PC-9 (cell line): ENCODE measurements at places on chromosomes 6 and 20. TPM values are rescaled to one million over a fixed set of nuclear protein-coding genes. Genes with fewer than 3 reads are reported as not detected.

- H3K4me1 ChIP-seq, result peaks cover 14% of the 10 kb centered on the region
- no peaks in the 10 kb centered on the region for H3K27me3 ChIP-seq
- H3K27ac ChIP-seq, result no peak overlapping the region
- H3K4me3 ChIP-seq, result no peak overlapping the region
- DNase-seq, result no peak
- no peaks in the 10 kb centered on the region for H3K36me3 ChIP-seq
These were observed 34.4 kb upstream of the ZNF184 start for GRCh38 chr6:27507041-27507956.

- H3K4me3 ChIP-seq, result no peak overlapping the region
- no peak for DNase-seq
- no peak overlapping the region for H3K27ac ChIP-seq
- no peaks in the 10 kb centered on the region for H3K27me3 ChIP-seq
- no peaks in the 10 kb centered on the region for H3K4me1 ChIP-seq
These were observed 46.9 kb downstream of the GJA10 start for GRCh38 chr6:89941031-89941762.

GRCh38 chr20:48019940-48020339, 234.7 kb upstream of the SULF2 start:
- H3K4me1 ChIP-seq, result peaks cover 30% of the 10 kb centered on the region
- 0 out of 2 replicates have a peak, but pooled peaks cover 7% of the 10 kb centered on the region for H3K36me3 ChIP-seq
- H3K4me3 ChIP-seq, result no peak overlapping the region
- DNase-seq, result no peak
- H3K27ac ChIP-seq, result peak overlapping the region; percentile 36

GRCh38 chr6:6758915-6759654, 170.6 kb downstream of the LY86 start:
- H3K27me3 ChIP-seq, result no peaks in the 10 kb centered on the region
- H3K27ac ChIP-seq, result no peak overlapping the region
- no peak overlapping the region for H3K4me3 ChIP-seq
- no peaks in the 10 kb centered on the region for H3K36me3 ChIP-seq
- no peak for DNase-seq

DNA sequence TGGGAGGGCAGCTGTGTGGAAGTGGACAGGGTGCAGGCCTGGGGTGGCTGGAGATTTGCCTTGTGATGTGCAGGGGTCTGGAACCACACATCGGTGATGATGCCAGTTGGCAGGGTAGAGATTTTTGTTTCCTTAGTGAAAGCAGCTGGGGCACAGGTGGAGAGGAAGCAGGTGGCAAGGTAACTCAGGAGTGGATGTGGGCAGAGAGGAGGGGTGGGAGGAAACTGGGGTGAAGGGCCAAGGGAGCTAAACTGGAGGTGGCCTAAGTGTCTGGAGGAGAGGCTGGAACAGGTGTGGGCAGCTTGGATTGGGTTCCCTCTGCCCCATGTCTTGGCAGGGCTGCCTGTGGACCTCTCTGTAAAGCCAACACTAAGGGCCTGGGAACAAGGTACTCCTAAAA, 4.7 kb upstream of the SCUBE3 start:
- no peak overlapping the region for H3K27ac ChIP-seq
- no peak for DNase-seq
- H3K36me3 ChIP-seq, result no peaks in the 10 kb centered on the region
- H3K27me3 ChIP-seq, result peaks cover 20% of the 10 kb centered on the region

GRCh38 chr20:17844549-17845298, 123.9 kb downstream of the SNX5 start:
- H3K27ac ChIP-seq, result no peak overlapping the region
- no peak for DNase-seq
- no peaks in the 10 kb centered on the region for H3K27me3 ChIP-seq
- H3K4me3 ChIP-seq, result no peak overlapping the region

DNA sequence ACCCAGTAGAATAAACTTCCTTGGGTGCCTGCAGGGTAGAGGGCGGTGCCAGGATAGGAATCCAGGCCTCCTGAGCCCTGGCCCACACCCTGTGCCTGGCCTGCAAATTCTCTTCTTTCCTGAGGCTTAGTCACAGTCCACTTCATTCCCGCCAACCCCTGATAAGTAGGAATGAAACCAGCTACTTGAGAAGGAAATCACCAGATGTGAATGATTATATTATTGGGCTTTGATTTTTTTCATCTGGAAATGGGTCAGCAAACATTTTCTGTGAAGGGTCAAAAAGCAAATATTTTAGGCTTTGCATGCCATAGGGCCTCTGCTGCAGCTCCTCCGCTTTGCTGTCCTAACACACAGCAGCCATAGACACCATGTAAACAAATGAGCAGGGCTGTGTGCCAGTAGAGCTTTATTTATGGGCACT, 50.2 kb downstream of the STK35 start:
- H3K36me3 ChIP-seq, result peaks cover 5% of the 10 kb centered on the region; the same call in 1 of the 2 replicates
- peaks cover 11% of the 10 kb centered on the region; the same call in 1 of the 2 replicates for H3K4me1 ChIP-seq
- H3K27me3 ChIP-seq, result no peaks in the 10 kb centered on the region
- H3K27ac ChIP-seq, result no peak overlapping the region
- DNase-seq, result peak; percentile 63

DNA sequence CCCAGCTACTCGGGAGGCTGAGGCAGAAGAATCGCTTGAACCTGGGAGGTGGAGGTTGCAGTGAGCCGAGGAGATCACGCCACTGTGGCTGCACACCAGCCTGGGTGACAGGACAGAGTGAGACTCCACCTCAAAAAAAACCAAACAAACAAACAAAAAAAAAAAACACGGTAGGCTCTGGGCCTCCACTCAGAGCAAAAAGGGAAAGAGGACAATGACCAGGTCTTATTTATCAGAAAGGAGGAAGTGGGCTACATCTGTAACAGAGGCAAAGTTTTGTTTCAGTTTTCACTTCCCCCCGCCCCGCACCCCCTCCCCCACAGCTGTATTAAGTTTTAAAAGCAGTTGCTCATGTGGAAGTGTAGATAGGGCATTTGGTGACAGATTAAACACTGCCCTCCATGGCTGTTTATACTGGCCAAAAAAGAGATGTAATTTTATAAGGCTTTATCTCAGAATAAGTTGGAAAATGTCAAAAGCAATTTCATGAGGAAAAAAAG, 114.6 kb downstream of the RCAN2 start:
- no peak overlapping the region for H3K27ac ChIP-seq
- peaks cover 12% of the 10 kb centered on the region for H3K27me3 ChIP-seq
- no peak for DNase-seq
- no peaks in the 10 kb centered on the region for H3K36me3 ChIP-seq
- H3K4me1 ChIP-seq, result no peaks in the 10 kb centered on the region

- peaks cover 8% of the 10 kb centered on the region; the same call in 1 of the 2 replicates for H3K36me3 ChIP-seq
- H3K27me3 ChIP-seq, result no peaks in the 10 kb centered on the region
- H3K27ac ChIP-seq, result peak overlapping the region; percentile 96
- H3K4me3 ChIP-seq, result peak overlapping the region; percentile 97
- peaks cover 64% of the 10 kb centered on the region for H3K4me1 ChIP-seq
These were observed 1.9 kb downstream of the ID1 start for GRCh38 chr20:31606804-31607639.

DNA sequence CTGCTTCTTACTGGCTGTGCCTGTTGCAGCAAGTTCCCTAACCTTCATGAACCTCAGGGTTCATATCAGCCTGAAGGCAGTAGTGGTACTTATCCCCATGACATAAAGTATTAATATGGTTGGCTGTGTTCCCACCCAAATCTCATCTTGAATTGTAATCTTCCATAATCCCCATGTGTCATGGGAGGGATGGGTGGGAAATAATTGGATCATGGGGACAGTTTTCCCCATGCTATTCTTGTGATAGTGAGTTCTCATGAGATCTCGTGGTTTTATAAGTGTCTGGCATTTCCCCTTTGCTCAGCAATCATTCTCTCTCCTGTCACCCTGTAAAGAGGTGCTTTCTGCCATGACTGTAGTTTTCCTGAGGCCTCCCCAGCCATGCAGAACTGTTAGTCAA, 61.8 kb downstream of the FAM229B start:
- no peak for DNase-seq
- no peaks in the 10 kb centered on the region; the same call in none of the 2 replicates for H3K4me1 ChIP-seq
- H3K27me3 ChIP-seq, result no peaks in the 10 kb centered on the region
- no peak overlapping the region for H3K4me3 ChIP-seq
- H3K36me3 ChIP-seq, result peaks cover 89% of the 10 kb centered on the region

DNA sequence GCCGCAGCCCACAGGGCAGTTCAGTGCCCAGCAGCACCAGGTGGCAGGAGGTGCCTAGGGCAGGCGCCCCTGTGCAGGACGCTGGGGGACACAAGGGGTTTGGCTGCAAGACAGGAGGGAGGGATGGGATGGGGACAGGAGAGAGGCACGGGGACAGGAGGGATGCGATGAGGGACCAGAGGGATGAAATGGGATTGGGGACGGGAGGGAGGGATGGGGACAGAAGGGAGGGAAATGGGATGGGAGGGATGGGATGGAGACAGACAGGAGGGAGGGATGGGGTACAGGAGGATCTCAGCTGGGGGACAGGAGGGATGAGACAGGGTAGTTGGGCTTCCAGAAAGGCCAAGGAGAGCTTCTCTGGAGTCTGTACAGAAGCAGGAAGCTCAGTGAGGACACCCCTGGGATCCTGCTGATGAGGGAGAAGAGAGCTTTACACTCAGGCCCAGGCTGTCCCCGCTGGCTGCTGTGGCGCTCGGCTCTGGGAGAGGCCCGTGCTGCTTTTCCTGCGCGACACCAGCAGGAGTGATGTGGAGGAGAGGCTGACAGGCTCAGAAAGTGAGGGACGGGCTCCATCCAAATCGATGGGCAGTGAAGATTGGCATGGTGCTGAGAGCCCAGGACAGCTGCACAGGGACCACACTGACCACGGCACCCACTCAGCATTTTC, 400.8 kb downstream of the SMOC2 start:
- DNase-seq, result no peak
- no peak overlapping the region for H3K27ac ChIP-seq
- H3K27me3 ChIP-seq, result peaks cover 28% of the 10 kb centered on the region
- no peaks in the 10 kb centered on the region for H3K4me1 ChIP-seq
- H3K4me3 ChIP-seq, result no peak overlapping the region
- no peaks in the 10 kb centered on the region for H3K36me3 ChIP-seq

DNA sequence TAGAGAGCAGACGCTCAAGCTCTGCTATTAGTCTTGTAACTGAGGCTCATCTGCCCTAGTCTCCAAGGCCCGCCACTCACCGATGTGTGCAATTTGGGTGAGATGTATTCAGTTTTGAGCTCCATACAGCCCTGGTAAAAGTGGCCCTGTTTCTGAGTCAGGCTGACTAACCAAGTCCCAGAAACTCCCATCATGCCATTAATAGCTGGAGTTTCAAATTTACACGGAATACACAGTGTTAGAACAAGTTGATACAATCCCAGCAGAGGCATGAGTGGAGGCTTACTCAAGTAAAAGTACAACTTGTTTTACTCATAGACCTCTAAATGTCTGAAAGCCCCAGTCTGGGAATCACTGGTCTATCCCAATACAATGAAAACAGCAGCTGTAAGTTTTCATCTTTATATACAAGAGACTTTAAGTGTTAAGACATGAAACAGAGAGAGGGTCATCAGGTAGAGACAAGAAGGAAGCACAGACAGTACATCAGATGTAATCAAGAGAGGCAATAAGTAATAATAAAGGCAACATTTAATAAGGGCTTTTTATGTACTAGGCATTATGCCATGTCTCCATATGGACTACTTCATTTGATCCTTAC, 42.4 kb downstream of the RTN4IP1 start:
- no peak for DNase-seq
- H3K27ac ChIP-seq, result no peak overlapping the region
- no peaks in the 10 kb centered on the region for H3K27me3 ChIP-seq
- H3K4me1 ChIP-seq, result peaks cover 13% of the 10 kb centered on the region

DNA sequence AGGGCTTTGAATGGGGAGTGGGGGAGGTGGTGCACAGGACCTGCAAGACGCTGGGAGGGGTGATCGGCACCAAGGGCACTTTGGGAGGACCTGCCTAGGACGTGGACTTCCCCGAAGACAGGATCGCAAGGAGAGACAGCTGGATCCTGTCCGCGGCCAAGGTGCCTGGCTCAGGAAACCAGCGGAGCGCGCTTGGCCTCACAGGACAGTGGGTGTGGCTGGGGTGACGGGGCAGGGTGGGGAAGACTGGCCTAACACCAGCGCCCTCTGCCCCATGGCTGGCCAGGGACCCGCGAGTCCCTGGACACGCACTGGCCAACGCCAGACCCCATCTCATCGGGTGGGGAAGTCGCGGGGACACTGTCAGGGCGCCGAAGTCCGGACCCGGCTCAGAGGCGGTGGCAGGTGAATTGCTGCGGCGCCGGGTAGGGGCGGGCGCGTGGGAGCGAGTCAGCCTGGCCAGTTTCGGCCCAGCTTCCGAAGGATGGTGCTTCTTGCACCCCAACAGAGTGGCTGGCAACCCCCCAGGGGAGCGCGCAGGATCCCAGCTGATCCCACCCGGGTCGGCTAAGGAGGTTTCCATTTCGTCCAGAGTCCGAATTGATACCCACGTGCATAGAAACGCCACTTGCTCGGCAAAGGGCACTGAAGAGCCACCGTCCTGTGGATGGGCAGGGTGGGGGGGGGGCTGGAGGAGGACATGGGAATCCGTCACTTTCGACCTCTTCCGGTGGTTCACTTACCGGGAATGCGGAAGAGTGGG, 785 bp upstream of the THBD start:
- H3K4me3 ChIP-seq, result peak overlapping the region; percentile 75
- peaks cover 29% of the 10 kb centered on the region for H3K4me1 ChIP-seq
- no peaks in the 10 kb centered on the region for H3K27me3 ChIP-seq
- H3K36me3 ChIP-seq, result no peaks in the 10 kb centered on the region

- H3K4me1 ChIP-seq, result no peaks in the 10 kb centered on the region
- H3K36me3 ChIP-seq, result no peaks in the 10 kb centered on the region
- no peak overlapping the region for H3K27ac ChIP-seq
- no peak for DNase-seq
These were observed 108.4 kb upstream of the INSM1 start for GRCh38 chr20:20259533-20259932.

DNA sequence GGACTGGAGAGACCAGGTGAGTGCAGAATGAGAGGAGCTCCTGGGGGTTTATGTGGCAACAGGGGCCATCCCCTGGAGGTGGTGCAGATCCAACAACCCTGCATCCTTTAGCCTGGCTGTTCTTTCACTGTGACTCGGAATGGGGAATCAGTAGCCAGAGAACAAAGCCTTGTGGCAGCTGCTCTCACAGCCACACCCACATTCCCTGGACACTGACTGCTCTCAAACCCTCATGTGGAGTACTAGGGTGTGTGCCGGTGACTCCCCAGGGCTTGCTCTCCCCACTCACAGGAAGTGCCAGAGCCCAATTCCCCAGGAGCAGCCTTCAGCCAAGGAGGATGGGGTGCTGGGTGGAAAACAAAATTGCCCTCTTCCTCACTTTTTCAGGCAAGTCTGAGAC, 30.2 kb upstream of the GGTLC1 start:
- peaks cover 15% of the 10 kb centered on the region for H3K4me1 ChIP-seq
- H3K27ac ChIP-seq, result no peak overlapping the region
- H3K36me3 ChIP-seq, result no peaks in the 10 kb centered on the region
- no peak overlapping the region for H3K4me3 ChIP-seq

The SLC16A10 gene
- 1.7 and 2.5 TPM in 2 replicates for total RNA-seq

The OPN5 gene
- total RNA-seq, result not detected in 2 replicates

The MSH5 gene
- total RNA-seq, result 50.0 and 68.8 TPM in 2 replicates

The CDKN1A gene
- 14.3 and 14.8 TPM in 2 replicates for total RNA-seq

The RIPPLY2 gene
- total RNA-seq, result not detected in 2 replicates

The UNC5CL gene
- total RNA-seq, result 1.7 and 2.1 TPM in 2 replicates

The EPHA7 gene
- 0.57 and 1.0 TPM in 2 replicates for total RNA-seq

The KIF25 gene
- total RNA-seq, result not detected in 2 replicates

The SLC32A1 gene
- not detected in 2 replicates for total RNA-seq

The MLN gene
- total RNA-seq, result not detected in 2 replicates
